ENCODE measurements at places on chromosomes 2 and 18.

DNA sequence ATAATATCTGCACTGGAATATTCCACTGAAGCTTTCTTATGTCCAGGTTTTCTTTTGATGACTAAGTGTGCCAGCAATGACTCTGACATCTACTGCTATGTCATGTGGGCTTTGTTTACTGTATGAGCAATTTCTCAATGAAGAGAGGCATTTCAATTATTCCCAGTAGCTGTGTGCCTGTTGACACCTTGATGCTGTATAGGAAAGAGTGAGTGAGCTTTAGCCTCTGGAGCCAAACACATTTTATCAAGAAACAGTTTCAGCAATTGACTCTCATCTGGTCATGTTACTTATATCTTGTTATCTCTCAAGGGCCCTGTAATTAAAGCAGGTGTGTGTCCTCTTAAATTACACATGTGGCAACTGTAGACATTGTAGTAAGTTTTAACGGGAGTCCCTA is 493.2 kb upstream of the FANCL start:
- peak; percentile 70 for DNase-seq

DNA sequence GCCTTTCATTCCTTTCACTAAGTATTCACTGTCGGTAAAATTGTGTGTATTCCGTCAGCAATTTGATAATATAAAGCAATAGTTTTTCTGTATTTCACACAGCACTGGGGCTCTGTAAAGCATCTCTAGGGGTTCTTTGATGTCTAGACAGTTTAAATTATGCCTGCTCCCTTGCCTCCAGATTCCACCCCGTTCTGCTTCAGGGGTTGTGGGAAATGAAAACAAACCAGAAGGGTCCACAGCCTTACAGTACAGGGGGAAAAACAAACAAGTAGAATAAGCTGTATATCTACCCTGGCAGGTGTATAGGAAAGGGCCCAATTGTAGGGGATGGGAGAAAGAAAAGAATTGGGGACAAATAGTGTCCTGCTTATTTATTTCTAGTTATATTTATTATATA is 63.1 kb downstream of the ASXL3 start:
- DNase-seq = no peak

GRCh38 chr2:45813003-45813941 is 161.8 kb downstream of the PRKCE start:
- peak; percentile 48 for DNase-seq

GRCh38 chr2:106057206-106057605 is 136.9 kb downstream of the UXS1 start:
- DNase-seq = no peak

DNA sequence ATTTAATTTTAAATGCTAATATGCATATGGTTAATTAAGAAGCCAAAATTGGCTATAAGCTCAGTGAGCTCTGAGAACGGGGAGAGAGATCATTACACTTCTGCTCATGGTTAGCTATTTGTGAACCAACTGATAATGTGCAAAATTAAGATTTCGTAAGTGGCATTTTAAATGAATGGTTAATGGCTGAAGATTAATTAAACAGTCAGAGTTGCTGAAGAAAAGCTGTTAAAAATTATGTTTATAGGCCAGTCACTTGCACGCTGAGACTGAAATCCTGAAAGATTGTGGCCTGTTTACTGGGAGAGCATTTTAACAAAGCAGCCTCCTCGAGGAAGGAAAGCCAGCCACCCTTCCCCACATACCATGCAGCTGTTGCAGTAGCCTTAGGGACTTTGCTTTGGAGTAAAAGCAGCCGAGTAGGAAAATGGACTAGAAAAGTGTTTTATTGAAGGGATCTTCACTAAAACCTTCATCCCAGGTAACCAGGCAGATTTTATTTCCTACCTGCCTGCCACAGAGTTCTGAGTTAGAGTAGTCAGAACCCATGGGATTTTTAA is 218.8 kb upstream of the NRP2 start:
- DNase-seq = no peak

- no peak for DNase-seq
These were observed 46.5 kb downstream of the TPO start for GRCh38 chr2:1459727-1460126.

DNA sequence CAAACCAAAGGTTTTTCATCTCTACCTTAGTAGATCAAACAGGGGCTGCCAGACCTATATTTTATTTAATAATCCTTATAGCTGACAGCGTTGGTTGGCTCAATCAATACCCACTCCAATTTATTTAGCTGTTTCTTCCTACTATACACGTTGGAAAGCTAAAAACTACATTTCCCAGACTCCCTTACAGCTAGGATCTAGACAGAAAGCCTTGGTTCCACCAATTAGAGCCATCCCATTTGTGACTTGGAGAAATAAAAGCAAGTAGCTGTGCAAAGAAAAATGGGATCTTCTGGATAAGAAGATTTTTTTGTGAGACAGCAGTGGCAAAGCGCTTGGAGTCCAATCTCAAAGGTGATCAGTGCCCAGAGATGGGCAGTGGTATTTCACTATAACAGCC is 331.3 kb upstream of the MEIS1 start:
- no peak for DNase-seq

- peak; percentile 80 for DNase-seq
These were observed 1.6 kb downstream of the CTIF start for GRCh38 chr18:48540251-48541025.

DNA sequence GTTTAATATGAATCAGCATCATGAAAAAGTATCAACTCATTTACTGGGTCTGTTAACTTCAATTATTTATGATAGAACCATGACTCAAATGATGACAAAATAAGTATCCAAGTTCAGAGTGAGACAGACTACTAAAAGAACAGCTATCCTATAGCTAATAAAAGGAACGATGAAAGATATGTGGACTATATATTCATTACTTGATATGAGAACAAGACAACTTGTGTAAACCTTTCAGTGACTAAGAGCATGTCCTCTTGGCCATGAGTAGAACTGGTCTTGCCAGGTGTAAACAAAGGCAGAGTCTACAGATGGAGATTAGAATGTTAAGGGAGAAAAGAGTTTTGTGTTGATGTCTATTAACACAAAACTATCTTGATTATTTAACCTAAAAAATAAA is 360.4 kb upstream of the ZC3H15 start:
- DNase-seq = peak; percentile 11

DNA sequence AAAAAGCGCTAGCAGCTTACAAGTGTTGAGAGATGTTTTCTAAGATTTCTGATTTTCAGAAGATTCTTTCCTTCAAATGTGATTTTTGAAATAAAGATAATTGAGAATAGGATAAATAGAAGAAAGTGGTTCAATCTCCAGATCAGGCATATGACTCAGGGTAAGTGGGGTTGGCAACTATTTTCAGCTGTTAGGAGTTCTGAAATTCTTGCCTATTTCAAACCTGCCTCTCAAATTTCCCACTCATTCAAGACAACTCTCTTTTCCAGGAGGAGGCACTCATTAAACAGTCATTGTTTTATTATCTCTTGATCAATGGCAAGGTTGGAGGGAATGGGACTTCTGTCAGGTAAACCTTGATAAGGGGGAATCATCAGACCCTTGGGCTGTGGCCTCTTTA is 138.9 kb downstream of the HNMT start:
- no peak for DNase-seq

GRCh38 chr2:4914551-4914950 is 777.6 kb upstream of the SOX11 start:
- no peak for DNase-seq

- no peak for DNase-seq
These were observed 21.6 kb upstream of the SLC40A1 start for GRCh38 chr2:189602233-189602632.

DNA sequence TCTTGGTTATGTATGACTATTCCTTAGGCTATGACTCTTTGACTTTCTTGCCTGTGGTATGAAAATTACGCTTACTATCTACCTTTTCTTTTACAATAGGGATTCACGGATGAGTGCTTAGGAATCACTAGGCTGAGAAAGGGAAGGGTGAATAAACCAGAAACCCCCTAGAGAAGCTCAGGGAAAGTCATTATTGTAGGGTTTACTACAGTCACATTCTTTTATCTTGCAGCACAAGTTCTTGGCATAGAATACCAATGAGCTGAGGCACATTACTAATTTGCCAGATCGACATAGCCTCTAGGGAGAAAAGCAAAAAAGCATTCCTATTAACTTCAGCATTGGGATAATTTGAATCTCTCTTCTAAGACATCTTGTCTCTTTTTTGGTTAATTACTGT is 103.3 kb downstream of the ST6GAL2 start:
- DNase-seq = no peak

GRCh38 chr2:29010946-29011345 is 29.8 kb downstream of the TOGARAM2 start:
- DNase-seq = no peak

GRCh38 chr2:197388866-197389587 is 45.8 kb downstream of the SF3B1 start:
- DNase-seq = no peak

DNA sequence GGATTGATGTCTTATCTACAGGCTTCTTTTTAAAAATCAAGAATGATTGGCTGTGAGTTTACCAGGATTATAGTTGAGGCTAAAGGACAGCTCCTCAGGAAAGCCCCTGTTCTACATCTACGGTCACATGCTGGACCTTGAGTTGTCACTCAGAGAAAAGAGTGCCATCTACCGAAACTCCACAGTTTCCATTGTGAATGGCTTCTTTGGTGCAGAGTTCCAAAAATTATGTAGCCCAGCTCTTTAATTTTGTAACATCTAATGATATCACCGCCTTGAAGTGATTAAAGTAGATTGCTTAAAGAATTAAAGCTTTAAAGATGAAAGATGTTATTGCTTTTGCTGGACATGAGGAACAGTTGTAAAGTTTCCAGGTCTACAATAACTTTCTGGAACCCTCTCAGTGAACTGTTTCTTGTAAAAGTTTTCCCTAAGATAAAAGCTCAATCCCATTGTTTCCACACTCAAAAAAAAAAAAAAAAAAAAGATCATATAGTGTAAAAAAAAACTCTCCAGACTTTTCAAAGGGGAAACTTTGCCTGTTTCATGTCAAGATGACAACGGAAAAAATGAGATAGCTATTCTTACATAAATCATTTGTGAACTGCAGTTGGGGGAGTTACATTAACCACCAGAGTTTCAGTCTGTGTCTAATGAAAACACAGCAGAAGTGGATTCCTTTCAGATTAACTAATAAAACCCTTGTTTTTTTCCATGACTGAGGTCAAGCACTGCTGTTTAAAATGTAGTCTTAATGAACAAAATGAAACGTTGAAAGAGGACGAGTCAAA is 4.3 kb downstream of the COL3A1 start:
- peak; percentile 69 for DNase-seq

- DNase-seq = no peak
These were observed 45.8 kb downstream of the DHX57 start for GRCh38 chr2:38829971-38830370.

DNA sequence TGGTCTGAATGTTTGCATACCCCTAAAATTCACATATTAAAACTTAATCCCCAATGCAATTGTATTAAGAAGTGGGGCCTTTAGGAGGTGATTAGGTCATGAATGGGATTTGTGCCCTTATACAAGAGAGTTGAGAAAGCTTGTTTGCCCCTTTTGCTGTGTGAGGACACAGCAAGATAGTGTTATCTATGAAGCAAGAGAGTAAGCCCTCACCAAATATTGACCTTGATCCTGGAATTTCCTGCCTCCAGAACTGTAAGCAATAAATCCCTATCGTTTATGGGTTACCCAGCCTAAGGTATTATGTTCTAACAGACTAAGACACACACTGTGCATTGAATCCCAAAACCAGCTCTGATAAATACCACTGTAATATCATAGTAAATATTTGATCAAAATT is 32.2 kb downstream of the NR4A2 start:
- no peak for DNase-seq

DNA sequence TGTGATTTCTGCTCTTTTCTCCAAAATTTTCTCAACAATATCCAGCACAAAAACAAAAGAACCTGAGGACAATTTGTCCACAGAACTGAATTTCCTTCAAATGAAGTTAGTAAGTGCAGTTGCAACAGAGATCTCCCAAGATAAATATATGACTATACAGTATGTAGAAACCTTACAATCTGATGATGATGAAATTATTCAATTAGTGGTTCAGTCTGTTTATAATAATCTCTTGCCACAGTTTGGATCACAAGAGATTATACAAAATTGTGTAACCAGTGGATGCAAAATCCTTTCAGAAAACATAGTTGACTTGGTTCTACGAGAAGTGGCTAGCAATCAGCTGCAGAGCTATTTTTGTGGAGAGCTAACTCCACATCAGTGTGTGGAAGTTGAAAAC is 68.7 kb downstream of the FSIP2 start:
- DNase-seq = peak; percentile 19

Measured in ELR (cell line).